ENCODE measurements at places on chromosomes 12 and 14. TPM values are rescaled to one million over a fixed set of nuclear protein-coding genes. Genes with fewer than 3 reads are reported as not detected.

LGR5 gene
- total RNA-seq = not detected

CLEC6A gene
- not detected for total RNA-seq

DDX24 gene
- 313 TPM for total RNA-seq

KERA gene
- not detected for total RNA-seq

RGS6 gene
- total RNA-seq = 0.32 TPM

CD69 gene
- total RNA-seq = 31.0 TPM

C2CD5 gene
- total RNA-seq = 59.3 TPM

SERPINA3 gene
- not detected for total RNA-seq

SMCO3 gene
- not detected for total RNA-seq

CYP46A1 gene
- total RNA-seq = 0.36 TPM

All from CD4-positive, alpha-beta memory T cell (primary cell).